ENCODE measurements at places on chromosomes 2 and 18.

GRCh38 chr2:156935616-156936015 is 321.9 kb upstream of the GALNT5 start:
- DNase-seq = no peak

- DNase-seq = no peak
Observed at GRCh38 chr18:76558881-76559667, 64.0 kb upstream of the ZNF516 start.

DNA sequence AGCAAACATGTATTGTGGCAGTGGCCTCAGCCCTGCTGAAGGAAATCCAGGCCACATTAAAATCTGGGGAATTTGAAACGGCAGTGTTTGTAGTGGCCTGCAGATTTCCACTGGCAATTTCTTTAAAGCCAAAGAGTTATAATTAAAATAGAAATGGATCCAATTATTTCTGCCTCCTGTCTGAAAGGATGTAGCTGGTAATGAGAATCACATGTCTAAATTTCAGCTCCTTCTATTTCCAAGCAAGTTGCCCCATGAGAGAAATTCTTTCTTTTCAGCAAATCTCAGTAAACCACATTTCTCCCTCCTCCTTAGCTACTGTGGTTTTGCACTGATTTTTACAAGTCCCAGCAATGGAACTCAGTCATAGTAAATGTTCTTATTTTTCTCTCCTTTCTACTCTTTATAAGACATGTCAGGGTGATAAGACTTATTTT is 55.4 kb upstream of the ZNF396 start:
- no peak for DNase-seq

DNA sequence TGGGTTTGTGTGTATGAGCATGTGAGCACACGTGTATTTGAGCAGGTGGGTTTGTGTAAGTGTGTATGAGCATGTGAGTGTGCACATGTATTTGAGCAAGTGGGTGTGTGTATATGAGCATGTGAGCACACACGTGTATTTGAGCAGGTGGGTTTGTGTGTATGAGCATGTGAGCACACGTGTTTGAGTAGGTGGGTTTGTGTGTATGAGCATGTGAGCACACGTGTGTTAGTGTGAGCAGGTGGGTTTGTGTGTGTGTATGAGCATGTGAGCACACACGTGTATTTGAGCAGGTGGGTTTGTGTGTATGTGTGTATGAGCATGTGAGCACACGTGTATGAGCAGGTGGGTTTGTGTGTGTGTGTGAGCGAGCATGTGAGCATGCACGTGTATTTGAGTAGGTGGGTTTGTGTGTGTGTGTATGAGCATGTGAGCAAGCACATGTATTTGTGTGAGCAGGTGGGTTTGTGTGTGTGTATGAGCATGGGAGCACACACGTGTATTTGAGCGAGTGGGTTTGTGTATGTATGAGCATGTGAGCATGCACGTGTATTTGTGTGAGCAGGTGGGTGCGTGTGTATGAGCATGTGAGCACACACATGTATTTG is 169.7 kb downstream of the TWIST2 start:
- no peak for DNase-seq

DNA sequence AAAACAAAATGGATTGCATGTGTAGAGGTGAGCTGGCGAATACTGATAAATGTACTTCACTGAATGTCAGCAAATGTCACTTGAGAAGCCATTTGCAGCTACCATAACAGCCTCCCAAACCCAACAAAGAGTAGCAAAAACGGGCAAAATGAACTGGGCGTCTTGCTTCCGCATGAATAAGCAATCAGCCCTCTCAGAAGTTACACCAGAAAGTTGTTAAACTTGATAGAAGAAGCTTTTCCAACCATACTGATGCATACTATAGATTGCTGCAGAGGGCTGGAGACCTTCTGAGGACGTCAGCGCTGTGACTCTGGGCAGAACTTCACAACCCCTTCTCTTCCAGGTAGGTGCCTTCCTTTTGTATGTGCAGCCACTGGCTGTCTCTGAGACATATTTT is 18.7 kb upstream of the SIX3 start:
- DNase-seq = no peak

GRCh38 chr2:240208096-240208495 is 67.6 kb upstream of the OTOS start:
- DNase-seq = no peak

DNA sequence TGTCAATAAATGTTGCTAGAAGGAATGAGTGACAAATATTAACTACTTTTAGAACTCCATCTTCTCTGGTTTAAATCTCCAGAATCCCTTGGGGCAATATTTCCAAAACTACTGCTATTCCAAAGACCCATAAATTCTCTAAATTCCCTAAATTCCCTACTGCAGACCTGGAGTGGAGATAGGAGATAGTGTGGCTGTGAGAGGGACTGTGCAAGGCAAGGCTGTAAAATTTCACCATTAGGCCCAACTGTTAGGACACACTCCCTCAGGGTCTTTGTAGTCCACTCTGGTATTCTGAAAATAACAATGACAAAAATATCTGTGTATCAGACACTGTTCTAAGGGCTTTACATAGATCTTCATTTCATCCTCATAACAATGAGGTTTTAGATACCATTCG is 67.9 kb downstream of the MYL12B start:
- no peak for DNase-seq

GRCh38 chr2:71880846-71881610 is 266.6 kb downstream of the CYP26B1 start:
- no peak for DNase-seq

DNA sequence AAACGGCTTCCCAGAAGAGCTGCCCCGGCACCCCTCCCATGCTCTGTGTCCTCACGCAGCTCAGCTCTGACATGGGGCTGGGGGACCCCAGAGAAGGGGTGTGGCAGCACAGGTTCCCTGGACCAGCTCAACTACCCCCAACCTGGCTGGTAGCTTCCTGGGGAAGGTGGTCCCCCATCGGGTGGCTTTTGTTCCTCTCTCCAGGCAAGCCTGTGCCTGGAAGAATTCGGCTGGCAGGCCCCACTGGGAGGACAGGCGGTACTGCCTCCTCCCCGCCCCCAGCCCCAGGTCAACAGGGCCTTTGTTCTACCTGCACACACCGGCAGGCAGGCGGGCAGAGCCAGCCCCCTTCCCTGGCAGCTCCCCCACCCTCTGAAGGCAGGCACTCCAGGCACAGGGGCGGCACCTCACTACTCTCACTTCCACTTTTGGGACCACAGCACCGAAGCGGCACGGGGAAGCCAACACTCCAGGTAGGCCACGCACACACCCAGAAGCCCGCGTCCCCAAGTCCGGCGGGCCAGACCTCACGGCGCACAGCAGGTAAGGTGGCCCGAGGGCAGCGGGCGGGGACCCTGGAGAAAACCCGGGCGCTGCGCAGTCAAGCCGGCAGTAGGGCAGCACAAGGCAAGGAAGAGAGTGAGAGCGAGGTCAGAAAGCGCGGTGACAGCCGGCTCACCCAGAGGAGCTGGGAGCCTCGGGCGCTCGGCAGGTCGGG is 1.3 kb downstream of the HS6ST1 start:
- DNase-seq = no peak

DNA sequence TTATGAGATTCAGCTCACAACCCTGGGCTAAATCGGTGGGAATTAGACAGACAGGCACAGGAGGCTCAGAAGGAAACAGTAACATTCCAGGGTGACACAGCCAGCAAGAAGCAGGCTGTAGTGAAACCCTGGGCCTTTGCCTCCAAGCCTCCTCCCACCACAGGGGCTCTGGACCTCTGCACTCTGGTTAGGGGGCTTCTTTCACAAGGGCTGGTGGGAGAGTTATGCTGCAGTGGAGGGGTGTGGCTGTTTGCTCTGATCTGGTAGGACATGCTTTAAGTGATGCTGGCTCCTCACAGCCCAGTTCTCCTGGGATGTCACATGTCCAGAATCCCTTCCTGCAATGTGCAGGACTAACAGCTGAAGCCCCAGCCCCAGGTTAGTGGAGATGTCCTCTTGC is 109.9 kb downstream of the TGFA start:
- no peak for DNase-seq

DNA sequence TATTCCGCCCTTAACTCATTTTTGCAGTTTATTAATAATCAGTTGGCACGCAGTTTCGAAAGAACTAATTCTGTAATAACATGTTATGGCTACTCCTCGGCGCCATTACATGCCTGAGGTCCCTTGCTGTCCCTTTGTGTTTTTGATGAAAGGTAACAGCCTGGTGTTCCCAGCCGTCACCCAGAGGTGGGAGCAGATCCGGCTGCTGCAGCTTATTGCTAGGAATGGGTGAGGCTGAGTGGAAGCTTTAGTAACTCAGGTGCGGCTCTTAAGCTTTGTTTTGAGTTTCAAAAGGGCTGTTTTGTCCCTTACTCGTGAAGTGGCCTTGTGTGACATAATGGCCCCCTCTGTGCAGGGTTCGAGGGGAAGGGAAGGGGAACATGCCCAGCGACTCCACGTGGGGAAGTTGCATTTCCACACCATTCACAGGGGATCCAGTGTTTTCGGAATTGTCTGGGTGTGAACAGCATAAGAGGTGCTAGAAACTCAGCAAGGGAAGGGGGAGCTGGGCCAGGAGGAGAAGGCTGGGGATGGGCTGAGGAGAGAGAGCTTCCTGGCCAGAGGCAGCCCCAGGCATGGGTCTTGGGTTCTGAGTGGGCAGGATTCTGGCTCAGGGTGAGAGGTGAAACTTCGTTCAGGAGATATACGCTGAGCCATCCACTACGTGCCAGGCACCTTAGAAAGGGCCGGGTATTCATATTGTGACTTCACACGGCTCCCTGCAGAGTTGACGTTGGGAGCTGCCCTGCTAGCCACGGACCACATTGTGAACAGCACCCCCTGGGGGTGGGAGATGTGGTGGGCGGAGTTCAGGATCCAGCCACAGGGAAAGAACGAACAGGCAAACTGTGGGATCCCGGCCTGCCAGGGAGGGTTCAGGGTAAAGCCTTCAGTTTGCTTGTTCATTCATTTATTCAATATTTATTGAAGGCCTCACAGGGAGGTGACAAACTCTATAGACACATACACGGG is 84.4 kb downstream of the TGOLN2 start:
- no peak for DNase-seq

DNA sequence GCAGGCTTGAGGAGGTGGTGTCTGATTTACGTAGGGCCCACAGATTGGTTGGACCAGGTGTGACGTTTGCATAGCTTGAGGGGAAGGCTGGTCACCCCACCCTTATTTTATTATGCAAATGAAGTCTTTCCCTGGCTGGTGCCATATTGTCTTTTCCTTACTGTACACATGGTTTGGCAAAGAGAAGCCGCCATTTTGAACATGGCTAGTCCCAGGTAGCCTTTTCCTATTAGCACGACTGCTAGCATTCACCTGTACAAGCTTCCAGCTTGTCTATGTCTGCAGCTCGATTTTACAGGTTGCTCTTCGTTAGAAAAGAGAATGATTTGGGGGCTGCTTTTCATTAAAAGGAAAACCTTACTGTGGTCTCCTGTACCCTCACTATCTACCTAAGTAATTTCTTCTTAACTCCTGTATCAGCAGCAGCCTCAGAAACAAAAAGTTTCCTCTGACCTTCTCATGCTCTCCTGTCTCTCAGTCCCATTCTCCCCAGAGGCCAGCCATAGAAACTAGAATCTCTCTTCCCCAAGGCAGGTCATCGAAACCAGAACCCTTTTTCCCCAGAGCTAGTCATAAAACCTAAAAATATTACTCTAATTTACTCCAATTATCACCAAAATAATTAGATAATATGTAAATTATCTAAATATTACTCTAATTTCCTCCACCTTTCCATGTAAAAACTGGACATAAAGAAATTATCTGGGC is 151.8 kb downstream of the B3GNT2 start:
- DNase-seq = no peak

DNA sequence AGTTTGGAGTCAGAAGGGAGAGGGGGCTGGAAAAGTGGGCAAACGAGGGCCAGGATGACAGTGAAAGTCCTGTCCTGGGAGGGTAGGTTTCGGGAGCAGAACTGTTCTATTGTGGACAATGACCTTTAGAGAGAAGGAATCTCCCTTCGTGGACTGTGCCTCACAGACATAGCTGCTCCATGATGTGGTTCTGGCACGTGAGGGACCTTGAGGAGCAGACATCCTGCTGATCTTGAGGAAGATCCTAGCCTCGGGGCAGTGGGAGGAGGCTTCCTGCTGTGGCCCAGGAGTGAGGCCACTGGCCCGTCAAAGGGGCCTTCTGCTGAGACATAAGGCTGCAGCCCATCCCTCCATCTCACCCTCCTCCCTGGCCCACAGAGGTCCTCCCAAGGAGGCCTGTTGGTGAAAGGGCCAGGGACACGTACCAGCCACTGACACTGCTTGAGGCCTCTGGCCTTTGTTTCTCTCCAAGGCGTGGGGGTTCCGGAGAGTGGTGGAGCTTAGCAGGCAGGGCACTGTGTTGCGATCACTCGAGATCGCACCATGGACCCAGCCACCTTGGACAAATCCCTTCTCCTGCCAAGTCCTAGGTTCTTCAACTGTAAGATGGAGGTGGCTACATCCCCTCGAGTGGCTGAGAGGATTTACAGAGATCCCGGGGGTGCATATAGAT is 167.2 kb downstream of the CELF4 start:
- no peak for DNase-seq

- no peak for DNase-seq
Observed at GRCh38 chr18:35155398-35156117, 85.3 kb upstream of the ZNF397 start.

- no peak for DNase-seq
Observed at GRCh38 chr18:51437280-51438271, 240.1 kb upstream of the MEX3C start.

DNA sequence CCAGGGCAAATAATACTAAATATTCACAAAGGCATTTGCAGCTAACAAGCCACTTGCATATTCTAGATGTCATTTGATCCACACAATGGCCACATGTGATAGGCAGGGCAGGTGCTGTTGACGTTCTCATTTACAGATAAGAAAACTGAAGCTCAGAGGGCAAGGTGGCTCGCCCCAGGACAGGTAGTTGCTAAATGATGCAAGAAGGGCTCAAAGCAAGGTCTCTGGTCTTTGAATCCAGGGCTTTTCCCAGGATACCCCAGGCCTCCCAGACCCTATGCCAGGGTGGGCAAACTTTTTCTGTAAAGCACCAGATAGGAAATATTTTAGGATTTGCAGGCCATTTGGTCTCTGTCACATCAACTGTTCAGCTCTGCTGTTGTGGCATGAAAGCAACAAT is 35.1 kb downstream of the LOXHD1 start:
- no peak for DNase-seq

GRCh38 chr2:204343685-204344084 is 201.6 kb upstream of the PARD3B start:
- no peak for DNase-seq

- no peak for DNase-seq
Observed at GRCh38 chr2:202373490-202373889, 2.6 kb upstream of the BMPR2 start.

DNA sequence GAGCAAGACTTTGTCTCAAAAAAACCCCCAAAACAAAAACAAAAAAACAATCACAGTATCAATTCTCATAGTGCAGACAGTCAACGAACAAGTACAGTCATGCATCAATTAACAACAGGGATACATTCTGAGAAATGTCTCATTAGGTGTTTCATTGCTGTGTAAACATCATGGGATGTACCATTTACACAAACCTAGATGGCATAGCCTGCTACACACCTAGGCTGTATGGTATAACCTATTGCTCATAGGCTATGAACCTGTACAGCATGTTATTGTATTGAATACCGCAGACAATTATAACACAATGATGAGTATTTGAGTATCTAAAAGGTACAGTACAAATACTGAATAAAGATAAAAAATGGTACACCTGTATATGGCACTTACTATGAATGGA is 67.8 kb upstream of the LMAN1 start:
- no peak for DNase-seq
